ENCODE measurements at places on chromosomes 3 and 15. TPM values are rescaled to one million over a fixed set of nuclear protein-coding genes. Genes with fewer than 3 reads are reported as not detected.

ZNF35 gene
- 8.3 TPM for total RNA-seq

DNA sequence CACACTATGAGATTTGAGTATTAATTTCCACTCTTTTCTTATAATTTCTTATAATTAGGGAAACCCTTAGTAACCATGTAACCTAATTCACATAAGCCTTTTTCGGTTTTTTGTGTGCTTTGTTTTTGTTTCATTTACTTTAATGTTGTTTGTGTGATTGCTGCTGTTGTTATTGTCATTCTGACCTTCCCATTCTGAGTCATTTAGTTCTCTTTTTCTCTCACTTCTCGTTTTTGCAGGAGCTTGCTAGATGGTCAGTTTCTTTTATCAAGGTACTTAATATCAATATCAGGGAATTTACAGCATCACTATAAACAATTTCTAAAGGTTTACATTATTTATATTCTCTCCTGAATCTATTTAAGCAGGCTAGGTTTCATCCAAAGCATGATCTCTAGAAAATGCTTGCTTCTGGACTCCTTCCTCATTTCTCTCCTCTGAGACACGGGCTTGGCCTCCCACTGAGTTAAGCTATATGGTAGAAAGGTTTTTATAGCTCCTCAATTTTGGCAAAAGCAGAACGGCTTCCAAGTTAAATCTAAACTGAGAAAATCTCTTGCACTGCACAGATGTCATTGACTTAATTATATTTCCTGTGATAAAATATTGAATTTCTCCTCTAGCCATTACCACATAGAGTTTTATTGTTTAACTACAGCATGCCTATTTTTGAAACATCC lies 534.2 kb downstream of the NSUN3 start:
- DNase-seq = no peak

DNA sequence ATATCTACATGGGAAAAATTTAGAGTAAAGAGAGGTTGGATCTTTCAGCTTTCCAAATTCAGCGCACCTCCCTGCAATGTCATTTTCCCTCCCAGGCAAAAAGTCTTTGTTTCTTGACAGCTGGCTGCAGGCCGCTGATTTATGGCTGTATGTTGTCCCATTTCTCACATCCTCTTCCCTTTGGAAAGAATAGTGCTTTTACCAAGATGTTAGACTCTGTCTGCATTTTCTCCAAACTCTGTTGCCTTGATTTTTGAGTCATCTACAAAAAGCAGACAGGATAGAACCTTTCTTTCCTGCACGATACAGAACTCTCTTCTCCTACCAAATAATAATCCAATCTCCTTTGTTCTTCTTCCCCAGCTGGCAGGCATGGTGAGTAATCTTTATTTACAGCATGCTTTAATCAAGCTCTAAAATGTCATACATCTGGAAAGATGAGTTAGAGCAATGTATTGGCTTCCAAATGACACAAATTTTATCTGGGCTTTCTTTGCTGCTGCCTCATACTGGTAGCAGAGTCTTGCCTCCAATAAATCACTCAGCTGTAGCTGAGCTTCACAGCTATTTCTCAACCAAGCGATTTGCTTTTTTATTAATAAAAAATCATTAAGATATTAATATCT lies 101.9 kb downstream of the PIK3R4 start:
- DNase-seq = no peak

GRCh38 chr15:99844150-99844549 lies 110.9 kb upstream of the LYSMD4 start:
- DNase-seq = no peak

GRCh38 chr3:13839253-13839652 lies 40.6 kb downstream of the WNT7A start:
- DNase-seq = no peak

Data from epithelial cell of proximal tubule (primary cell).